ENCODE measurements at places on chromosomes 2 and 18. TPM values are rescaled to one million over a fixed set of nuclear protein-coding genes. Genes with fewer than 3 reads are reported as not detected.

GRCh38 chr2:106863387-106863786 is 22.6 kb downstream of the ST6GAL2 start:
- peaks cover 9% of the 10 kb centered on the region for H3K27me3 ChIP-seq
- H3K36me3 ChIP-seq: no peaks in the 10 kb centered on the region
- no peak for DNase-seq
- no peak overlapping the region for H3K27ac ChIP-seq
- H3K4me1 ChIP-seq: no peaks in the 10 kb centered on the region
- H3K4me3 ChIP-seq: no peak overlapping the region

GRCh38 chr2:17846676-17847075 is 30.4 kb downstream of the MSGN1 start:
- H3K36me3 ChIP-seq: no peaks in the 10 kb centered on the region
- H3K4me1 ChIP-seq: no peaks in the 10 kb centered on the region
- no peak overlapping the region for H3K4me3 ChIP-seq
- H3K27me3 ChIP-seq: peaks cover 49% of the 10 kb centered on the region
- no peak overlapping the region for H3K27ac ChIP-seq
- no peak for DNase-seq

- no peaks in the 10 kb centered on the region for H3K27me3 ChIP-seq
- H3K4me1 ChIP-seq: no peaks in the 10 kb centered on the region
- no peak for DNase-seq
- no peak overlapping the region for H3K4me3 ChIP-seq
- no peak overlapping the region for H3K27ac ChIP-seq
Measured at GRCh38 chr2:217462121-217462520, 540.7 kb downstream of the TNS1 start.

The CFAP65 gene
- total RNA-seq: not detected

The TEX261 gene
- 30.0 TPM for total RNA-seq

All from T-helper 17 cell (primary cell).